CD4-positive, alpha-beta T cell treated with Interleukin-2 at 100 ng/mL for 4 hours (primary cell): ENCODE measurements at places on chromosomes 7 and 10.
A peak's percentile ranks its signal among the peaks of the same experiment; 100 is the strongest.

DNA sequence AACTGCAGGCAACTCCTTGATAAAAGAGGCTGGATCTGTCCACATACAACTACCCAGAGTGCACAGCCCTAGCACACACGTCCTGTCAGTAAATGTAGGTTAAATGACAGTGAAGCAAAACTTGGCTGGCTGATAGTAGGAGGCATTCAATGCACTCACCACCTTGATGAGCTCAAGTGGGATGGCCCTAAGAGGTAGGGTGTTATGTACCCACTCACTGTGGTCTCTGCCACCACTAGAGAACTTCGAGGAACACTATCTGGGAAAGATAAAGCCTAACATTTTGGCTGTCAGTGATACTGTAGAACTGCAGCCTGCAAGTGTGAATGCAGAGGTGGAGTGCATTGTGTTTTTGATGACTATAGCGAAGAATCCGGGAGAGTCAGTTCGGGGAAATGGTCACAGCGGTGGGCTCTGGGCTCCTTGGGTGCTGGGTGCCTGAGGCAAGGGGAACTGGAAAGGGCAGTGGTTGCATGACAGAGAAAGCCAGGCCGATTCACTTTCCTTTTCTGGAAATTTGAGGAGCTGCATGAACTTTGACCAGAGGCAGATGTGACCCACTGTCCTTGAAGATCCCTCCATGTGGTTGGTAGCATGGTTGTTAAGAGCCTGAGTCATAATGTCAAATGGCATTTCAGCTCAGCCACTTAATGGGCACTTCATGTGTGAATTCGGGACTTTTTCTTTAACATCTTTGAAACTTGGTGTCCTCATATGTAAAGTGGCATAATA lies 93.1 kb upstream of the ZPBP start:
- no peak for DNase-seq

DNA sequence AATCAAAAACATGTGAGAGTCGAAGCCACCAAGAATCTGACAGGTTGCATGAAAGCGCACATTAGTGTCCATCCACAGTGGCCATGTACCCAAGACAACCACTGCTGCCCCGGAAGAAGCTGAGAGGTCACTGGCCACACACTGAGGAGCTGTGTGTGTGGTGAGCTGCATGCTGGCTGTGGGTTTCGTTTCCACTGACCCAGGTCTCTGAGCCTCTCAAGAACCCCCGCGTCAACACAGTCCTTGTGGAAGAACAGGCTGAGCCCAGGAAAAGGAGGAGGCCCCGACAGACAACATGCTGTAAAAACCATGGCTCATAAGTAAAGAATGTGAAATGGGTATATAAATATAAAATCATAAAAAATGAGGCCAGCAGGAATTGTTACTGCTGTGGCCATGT lies 8.2 kb downstream of the VIPR2 start:
- DNase-seq: no peak

GRCh38 chr10:94211169-94211510 lies 151.6 kb downstream of the NOC3L start:
- no peak for DNase-seq

DNA sequence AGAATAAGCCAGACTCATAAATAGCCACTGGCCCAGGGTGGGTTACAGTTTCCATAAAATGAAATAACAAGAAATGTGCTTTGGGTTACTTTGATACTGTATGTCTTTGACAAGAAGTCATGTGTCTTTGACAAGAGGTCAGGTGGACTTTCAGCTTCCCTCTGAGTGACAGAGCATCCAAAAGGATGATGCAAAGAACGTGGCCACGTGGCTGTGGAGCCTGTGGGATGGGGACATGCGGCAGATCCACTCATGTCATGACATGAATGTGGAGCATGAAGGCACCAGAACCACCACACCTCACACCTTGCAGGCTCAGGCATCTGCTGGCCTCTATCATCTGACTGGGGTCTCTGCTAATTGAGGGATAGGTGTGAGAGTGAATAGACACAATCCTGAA lies 37.1 kb upstream of the CUX1 start:
- no peak for DNase-seq

- DNase-seq: no peak
Observed at GRCh38 chr7:137687556-137688265, 159.1 kb downstream of the DGKI start.

DNA sequence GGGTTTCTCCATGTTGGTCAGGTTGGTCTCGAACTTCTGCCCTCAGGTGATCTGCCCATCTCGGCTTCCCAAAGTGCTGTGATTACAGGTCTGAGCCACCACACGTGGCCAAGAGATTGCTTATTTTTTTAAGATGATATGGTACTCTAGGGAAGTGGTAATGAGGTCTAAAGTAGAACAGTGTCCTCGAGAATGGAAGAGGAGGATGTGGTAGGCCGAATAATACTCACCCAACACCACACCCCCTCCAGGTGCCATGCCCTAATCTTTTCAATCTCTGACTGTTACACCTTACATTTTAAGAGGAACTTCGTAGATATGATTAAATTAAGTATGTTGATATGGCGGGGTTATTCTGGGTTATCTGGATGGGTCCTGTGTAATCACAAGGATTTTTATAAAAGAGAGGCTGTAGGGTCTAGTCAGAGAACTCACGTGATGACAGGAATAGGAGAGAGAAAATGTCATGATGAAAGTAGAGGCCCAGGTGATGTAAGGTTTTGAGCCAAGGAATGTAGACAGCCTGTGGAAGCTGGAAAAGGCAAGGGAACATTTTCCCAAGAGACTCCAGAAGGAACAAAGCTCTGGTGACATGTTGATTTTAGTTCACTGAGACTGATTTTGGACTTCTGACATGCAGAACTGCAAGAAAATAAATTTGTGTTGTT lies 29.5 kb downstream of the CDK13 start:
- DNase-seq: peak; percentile 56

DNA sequence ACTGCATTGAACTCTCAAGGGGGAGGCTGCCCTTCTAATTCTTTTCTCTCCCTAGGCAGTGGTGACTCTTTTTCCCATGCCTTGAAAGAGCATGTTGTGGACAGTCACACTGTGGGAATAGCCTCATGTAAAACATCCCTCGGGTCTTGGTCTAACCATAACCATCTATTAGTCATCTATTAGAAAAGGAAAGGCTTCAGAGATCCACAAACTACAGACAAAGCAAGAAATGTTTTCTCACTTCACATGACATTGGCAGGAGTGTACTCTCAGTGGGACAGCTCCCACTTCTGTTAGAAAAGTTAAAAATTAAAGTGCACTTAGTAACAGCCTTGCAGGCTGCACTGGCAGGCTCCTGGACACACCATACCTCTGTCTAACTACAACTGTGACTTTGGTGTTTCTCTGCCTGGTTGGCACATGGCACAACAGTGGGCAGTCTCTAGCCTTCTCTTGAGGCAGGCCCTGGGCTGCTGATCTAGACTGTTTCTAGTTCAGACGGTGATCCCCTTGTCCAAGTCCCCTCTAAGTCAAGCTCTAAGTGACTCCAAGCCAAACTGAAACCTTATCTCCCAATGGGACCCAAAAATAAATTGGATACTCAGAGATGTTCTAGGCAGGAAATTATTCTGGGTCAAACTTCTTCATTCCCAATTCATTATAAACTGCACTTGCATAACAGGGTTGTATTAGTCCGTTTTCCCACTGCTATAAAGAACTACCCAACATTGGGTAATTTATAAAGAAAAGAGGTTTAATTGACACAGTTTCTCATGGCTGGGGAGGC lies 57.9 kb upstream of the ITGB1 start:
- no peak for DNase-seq

- DNase-seq: peak; percentile 14
Observed at GRCh38 chr10:44030132-44030531, 354.8 kb downstream of the CXCL12 start.

DNA sequence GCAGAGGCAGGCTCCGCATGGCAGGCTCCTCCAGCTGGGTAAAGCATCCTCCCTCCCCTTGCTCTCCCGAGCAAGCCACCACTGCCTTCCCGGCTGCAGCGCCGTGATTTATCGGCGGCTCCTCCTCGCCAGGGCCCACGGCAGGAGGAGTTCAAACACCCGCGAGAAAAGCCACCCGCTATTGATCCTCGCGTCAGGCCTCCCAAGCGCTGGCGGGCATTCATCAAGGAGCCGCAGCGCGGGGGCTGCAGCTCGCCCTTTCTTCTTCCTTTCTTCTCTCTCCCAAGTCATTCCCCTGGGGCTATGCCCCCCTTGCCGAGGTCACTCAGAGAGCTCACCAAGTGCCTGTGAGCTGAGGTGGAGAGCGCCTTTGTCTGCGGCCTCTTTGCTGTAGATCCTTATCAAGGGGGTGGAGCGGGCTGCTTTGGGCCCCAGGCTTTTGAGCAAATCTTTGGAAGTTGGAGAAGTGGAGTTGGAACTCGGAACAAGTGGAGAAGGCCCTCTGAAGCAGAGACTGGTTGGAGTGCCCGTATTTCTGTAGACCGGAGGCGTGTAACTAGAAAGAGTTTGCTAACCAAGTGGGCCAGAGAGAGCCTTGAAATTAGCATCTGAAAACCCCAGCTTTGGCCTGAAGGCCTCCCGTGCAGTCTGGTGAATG lies 107.2 kb upstream of the PPIF start:
- DNase-seq: no peak

DNA sequence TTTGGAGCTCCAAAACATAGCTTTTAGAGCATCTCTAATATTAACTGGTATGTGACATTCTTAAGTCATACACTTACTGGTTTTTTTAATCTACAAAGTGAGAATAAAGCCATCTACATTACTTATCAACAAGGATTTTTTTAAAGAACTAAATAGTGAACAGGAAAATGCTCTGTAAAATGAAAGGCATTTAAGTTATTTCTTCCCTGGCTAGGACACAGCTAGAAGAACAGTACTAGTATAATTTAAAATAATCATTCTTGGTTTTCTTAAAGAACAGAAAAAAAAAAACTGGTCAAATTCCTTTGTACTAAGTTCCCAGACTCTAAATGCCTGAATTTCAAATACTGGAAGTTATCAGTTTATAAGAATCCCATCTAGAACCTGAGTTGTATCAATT lies 139.5 kb downstream of the SRPK2 start:
- DNase-seq: no peak

DNA sequence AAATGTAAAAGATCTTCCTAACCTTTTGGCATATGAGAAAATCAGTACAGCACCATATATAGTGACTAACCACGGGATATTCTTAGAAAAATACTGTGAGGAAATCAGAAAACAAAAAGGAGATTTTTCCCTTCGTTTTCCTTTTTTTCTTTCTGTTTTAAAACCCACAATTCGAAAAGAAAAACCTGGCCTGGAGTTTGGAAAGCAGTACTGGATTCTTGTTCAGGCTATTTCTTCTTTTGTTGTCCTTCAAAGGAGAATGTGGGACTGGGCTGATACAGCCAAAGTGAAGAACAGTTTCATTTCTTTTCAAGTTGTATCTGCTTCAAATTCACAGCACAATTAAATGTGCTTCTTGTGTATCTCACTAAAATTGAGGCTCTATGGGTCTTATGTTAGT lies 156.8 kb upstream of the PHYHIPL start:
- no peak for DNase-seq

- peak; percentile 11 for DNase-seq
Observed at GRCh38 chr10:9342885-9343570, 1288.5 kb downstream of the GATA3 start.

DNA sequence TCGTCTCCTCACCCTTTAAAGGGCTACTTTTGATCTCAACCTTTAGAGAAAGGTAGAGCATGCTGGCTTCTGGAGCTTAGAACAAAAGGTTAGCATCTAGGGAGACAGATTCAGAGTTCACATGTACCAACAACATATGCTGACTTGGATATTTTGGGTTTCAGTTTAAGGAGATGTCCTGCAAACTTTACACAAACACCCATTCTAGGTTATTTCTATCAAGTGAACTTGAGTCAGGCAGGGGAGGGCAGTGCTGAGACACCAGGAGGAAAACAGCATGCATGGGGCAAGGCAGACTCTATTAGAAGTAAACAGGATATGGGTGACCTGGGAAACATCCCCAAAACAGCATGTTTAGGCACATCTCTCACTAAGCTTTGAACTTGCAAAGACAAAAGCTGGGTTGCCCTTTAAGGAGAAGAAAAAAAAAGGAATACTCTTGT lies 43.8 kb downstream of the ARL4A start:
- DNase-seq: peak; percentile 48

GRCh38 chr7:150736864-150737263 lies 354 bp upstream of the GIMAP5 start:
- DNase-seq: no peak

- no peak for DNase-seq
Observed at GRCh38 chr7:104895522-104896236, 118.3 kb upstream of the KMT2E start.

- DNase-seq: no peak
Observed at GRCh38 chr10:118508863-118509262, 86.6 kb downstream of the PRLHR start.

GRCh38 chr7:20112696-20113095 lies 104.5 kb downstream of the MACC1 start:
- no peak for DNase-seq

DNA sequence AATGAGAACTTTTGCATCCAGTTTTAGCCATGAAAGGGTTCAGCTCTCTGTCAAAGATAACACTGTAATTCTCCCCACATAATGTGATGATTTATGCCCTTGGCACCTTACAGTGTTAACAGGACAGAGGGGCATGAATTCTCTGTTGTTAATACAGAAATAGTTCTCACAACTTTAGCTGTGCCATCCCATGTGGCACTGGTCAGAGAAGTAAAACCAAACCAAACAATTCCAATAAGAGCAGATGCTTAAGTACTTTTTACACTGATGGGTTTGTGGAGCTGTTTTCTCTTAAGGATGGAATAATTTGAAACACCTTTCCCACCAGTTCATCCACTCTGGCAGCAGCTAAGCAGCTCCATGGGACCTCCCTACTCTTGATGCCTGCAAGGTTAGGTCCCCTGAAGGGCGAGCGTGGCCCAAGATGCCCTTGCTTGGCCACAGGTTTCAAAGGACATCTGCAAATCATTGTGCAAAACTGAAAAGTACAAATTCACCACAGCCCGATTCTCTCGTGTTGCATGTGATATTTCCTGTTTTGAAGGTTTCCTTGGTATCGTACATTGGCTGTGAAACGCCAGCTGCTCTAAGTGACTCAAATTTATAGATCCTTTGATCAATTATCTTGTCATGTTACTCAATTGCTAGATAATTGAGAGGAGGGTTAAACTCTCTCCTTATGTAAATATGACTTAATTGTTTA lies 82.5 kb upstream of the CREB5 start:
- DNase-seq: peak; percentile 31

DNA sequence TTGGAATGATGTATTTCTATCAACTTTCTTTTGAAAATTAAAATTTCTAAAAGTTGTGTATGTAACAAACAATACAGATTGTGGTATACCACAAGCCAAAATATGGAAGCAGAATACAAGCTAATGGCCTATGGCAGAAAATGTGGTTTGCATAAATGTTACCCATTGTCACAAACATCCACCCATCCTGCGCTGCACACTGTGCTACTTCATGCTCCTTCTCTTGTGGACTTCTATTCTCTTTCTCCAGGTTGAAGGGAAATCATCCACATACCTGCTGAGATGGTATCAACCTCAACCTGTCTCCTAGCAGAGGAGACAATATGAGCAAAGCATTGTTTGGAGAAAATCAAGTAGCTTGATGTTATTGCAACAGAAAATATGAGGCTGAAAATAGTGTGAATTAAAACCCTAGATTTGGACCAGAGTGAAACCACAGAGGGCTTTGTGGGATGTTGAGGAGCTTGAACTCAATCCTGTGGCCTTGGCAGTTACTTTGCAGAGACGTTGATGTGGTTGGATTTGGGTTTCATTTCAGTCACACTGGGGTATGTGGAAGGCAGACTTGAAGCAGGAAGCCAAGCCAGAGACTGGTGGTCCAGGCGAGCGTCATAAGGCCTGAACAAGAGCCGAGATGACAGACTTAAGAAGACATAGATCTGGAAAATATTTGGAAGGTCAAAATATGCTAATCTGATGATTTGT lies 63.8 kb downstream of the ICA1 start:
- DNase-seq: peak; percentile 35

- DNase-seq: no peak
Observed at GRCh38 chr7:28980451-28981160, 22.5 kb upstream of the TRIL start.
